ENCODE measurements at places on chromosomes 11 and 22.

- DNase-seq = no peak
These were observed 12.5 kb downstream of the MAML2 start for GRCh38 chr11:96330511-96330859.

DNA sequence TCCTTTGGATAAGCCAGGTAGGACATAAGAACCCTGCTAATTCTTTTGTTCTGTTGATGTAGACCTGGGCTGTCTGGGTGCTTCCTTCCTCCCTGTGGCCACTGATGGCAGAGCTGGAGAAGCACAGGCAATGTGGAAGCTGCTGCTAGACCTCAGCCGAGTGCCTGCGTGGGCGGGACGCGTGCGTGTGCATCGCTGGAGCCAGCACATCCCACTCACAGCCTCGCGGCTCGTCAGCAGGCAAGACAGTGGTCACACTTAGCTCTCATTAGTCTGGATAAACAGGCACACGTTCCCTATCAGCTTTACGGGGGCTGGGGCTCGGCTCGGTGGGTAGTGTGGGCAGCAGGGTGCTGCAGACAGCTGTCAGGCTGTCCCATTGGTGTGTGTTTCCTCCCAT, 155.7 kb downstream of the GRIK4 start:
- no peak for DNase-seq

DNA sequence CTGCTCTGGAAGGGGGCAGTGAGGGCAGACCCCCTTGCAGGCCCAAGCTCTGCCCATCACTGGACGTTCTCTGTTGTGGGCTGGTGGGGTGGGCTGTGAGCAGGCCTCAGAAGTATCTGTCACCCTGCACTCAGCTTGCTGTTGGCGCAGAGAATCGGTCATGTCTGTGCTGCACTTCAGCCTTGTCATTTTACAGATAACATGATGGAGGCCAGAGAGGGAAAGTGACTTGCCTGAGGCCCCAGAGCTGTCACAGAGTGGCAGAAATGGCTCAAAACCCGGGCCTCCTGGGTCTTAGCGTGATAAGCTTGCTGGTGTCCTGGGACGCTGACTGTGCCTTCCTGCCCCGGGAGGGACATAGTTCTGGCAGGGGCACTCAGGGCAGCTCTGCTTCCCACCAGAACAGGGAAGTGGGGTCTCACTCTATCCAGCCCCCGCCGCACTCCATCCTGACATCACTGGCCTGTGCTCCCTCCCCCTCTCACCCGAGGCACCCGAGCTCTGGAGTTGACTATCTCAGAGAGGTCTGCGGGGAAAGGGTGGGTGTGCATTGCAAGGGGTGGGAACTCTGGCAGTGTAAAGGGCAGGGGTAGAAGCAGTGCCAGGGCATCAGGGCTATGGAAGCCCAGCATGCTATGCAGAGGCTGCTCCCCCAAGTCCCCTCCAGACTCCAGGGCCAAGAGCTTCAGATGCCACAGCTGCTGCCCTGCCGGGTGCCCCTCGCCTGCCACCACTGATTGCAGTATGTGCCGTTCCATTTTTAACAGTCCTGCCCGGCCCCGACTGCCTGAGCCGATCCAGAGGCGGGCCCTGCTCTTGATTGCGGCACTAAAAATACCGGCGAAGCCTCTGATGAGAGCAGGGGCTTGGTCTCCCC, 50.4 kb upstream of the NECTIN1 start:
- no peak for DNase-seq

GRCh38 chr22:22786301-22787115, 101.1 kb upstream of the IGLL5 start:
- DNase-seq = no peak

DNA sequence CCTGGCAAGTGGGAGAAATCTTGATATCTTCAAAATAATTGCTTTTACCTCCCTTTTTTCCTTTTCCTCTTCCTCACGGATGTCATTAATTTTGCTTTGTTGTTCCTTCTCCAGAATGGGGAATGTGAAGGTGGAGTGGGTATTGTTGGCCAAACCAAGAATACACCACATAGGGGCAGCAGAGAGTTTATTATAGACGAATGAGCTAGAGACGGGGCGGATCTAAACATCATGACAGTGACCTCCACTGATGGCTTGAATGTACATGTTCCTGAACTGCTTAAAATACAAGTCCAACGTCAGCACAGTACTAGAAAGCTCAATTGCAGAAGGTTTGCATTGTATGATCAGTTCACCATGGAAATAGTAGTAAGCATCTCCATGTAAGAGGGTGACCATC, 122.3 kb upstream of the SNX19 start:
- DNase-seq = no peak

- no peak for DNase-seq
These were observed 14.0 kb upstream of the TUB start for GRCh38 chr11:8066911-8067455.

- peak; percentile 68 for DNase-seq
These were observed 47.5 kb downstream of the MEI1 start for GRCh38 chr22:41746567-41747400.
